ENCODE measurements at places on chromosomes 2 and 18.
A peak's percentile ranks its signal among the peaks of the same experiment; 100 is the strongest.

DNA sequence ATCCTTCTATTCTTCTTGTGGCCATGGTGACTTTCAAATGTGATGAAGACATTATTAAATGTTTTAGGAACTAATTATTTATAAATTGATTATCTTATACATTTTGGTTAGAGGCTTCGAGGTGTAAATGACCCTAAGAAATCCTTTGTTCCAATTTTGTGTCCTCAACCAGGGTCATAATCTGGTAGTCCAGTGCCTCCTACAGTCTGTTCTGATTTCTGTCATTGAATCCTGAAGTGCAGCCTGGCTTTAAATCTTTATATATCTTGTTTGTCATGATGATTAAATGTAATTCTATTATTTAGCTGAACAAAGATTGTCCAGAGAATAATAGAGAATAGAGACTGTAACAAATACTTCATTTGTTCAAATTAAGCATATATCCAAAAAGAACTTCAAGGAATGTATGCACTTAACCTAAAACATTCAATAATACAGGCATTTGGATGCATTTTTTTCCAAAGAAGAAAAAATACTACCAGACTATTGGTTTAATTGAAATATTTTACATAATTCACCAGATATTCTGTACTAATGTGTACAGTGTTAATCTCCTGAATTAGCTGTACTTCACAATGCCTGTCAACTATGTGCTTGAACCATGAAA is 89.8 kb downstream of the PRPF40A start:
- peak; percentile 12 for DNase-seq

GRCh38 chr2:35496022-35496421 is 859.6 kb upstream of the CRIM1 start:
- no peak for DNase-seq

DNA sequence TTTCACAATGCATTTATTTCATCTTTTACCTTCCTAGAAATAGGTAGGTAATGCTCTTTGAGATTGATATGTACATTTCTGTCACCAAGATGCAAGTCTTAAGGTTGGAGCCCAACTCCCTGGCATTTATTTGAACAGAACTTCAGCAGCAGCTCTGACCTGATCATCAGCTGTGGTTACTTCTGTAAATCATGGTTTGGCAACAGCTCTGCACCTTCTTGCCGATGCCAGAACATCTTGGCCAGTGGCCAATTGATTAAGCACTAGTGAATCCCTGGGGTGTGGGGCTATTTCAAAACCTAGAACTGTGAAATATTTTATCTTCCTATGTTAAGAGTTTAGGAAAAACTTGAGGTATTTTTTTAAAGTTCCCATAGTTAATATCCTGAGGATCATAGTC is 124.8 kb upstream of the NYAP2 start:
- no peak for DNase-seq

GRCh38 chr18:652131-652530 is 5.3 kb upstream of the TYMS start:
- no peak for DNase-seq

DNA sequence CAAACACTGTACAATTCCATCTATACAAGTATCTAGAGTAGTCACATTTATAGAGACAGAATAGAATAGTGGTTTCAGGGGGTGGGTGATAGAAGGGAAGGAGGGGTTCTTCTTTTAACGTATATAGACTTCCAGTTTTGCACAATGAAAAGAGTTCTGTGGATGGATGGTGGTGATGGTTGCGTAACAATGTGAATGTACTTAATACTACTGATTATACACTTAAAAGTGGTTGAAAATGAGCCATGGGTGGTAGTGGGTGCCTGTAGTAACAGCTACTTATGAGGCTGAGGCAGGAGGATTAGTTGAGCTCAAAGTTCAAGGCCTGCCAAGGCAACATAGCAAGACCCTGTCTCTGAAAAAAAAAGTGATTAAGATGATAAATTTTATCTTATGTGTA is 85.8 kb downstream of the SETBP1 start:
- no peak for DNase-seq

GRCh38 chr18:79367480-79367879 is 28.2 kb upstream of the NFATC1 start:
- DNase-seq: no peak

DNA sequence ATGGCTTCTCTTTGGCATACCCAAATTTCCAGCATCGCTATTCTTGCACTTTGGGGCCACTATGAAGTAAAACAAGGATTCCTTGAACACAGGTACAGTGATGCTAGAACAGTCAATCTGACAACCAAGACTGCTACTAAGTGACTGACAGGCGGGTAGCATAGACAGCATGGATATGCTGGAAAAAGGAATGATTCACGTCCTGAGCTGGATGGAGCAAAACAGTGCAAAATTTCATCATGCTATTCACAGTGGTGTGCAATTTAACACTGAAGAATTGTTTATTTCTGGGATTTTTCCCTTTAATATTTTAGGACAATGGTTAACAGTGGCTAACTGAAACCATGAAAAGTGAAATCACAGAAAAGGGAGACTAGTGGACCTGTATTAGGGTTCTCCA is 1511.2 kb upstream of the ZEB2 start:
- DNase-seq: no peak

DNA sequence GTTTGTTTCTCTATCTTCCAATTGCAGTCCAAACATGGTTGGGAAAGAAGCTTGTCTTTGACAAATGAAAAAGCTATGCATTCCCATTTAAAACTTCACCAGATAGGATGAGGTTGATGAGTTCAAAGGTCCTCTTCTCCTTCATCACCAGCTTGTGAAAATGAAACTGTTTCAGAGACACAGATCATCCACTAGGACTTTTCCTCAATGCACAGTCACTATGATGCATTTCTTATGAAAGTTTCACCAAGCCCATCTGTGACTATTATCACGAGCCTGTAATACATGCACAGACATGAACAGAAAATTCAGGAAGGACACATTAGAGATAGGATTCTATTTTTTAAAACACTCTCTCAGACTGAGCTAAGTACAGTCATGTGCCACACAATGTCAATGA is 644.4 kb downstream of the PLCL1 start:
- DNase-seq: no peak

GRCh38 chr18:42548493-42548892 is 567.0 kb downstream of the RIT2 start:
- no peak for DNase-seq

GRCh38 chr2:166614029-166614428 is 120.0 kb upstream of the SCN7A start:
- no peak for DNase-seq

DNA sequence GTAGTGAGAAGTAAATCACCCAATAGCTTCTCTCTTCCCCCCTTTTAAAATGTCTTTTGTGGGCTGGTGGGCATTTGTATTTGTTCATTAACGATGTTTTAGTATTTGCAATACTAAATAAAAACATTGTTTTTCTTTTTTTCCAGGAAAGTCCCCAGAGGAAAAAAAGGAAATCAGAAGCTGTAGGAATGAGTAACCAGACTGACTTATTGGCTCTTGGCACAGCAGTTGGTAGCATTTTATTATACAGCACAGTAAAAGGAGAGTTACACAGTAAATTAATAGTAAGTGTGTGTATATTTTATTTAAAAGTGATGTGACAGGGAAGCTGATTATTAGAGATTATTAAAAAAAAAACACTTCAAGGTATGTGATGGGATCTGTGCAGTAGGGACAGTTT is 7.4 kb downstream of the WDR43 start:
- no peak for DNase-seq

- DNase-seq: no peak
Measured at GRCh38 chr2:23718931-23719700, 207.8 kb downstream of the ATAD2B start.

DNA sequence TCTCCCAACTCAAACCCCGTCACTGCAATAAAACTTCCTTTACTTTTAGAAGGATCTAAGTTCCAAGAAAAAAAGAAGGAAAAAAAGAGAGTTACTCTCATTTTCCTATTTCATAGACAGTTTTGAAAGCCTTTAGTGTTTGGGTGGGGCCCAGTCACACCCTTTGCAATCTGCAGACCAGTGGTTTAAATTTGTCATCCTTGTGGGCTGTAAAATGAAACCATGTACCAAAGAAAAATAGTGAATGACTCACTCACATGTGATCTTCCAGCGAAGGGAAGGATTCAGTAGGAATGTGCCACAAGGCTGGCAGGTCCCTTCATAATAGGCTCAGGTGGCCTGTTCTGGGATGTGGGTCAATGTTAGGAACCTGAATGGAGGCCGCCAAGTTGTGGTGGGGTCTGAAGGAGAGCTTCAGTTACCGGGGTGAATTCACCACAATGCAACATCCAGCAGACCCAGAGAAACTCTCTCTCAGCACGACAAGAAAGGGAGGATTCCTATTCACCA is 28.3 kb downstream of the ANXA4 start:
- peak; percentile 73 for DNase-seq

DNA sequence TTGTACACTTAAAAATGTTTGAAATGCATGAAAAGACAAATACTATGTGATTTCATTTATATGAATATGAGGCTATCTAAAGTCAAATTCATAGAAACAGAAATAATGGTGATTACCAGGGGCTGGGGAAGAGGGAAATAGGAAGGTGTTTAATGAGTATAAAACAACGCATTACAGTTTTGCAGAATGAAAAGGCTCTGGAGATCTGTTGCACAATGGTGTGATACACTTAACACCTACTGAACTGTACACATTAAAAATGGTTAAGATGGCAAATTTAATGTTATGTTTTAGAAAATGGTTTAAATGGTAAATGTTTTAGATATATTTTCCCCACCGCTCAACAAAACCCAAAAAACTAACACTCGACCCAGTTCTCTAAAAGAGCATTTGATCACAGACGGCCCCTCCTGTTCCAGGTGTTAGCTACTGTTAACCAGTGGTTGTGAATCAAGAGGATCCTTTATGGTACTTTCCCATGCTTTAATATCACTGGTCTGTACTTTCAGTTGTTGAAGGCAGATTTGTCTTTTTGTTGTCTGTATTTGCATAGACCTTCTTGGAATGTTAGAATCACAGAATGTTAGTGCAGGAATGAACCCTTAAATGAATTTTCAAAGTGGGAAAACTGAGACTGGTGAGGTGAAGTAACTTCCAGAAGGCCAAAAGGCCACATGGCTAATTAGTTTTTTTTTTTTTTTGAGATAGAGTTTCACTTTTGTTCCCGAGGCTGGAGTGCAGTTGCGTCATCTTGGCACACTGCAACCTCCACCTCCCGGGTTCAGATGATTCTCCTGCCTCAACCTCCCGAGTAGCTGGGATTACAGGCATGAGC is 10.2 kb downstream of the RAB10 start:
- DNase-seq: peak; percentile 16

- no peak for DNase-seq
Measured at GRCh38 chr2:105102963-105103421, 65.1 kb downstream of the MRPS9 start.

DNA sequence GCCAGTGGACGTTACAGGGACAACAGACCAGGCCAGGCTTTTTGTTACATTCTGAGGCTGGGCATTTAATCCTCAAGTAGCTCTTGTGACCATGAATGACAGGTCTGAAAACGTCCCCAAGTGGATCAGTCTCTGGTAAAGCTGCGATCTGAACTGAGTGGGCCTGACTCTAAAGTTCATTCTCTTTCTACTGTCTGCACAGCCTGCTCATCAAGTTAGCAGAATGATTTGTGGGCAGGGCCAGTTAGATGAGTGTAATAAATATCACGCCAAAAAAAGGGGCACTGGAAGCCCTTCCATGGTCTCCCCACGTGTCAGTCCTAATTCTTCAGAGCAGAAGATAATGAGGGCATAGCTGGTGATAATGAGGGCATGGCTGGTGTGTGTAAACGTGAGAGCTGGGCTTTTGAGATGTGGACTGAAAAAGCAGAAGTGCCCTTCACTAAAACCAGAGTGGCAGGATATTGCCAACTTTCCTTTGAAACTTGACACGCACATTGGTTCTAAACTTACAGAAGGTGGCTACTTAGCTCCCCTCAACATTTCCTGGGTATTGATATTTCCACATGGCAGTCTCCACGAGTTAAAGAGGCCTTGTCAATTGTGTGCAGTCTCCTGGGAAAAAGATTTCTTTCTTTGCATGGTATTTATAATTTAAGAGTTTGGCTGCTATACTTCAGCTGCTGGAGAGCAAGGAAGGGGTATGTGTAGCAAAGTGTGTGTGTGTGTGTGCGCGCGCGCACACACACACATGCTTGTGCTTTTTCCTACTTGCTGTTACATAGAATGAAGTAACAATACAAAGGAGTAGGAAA is 72.7 kb upstream of the LYPD6B start:
- DNase-seq: no peak

GRCh38 chr2:88114889-88115288 is 13.0 kb downstream of the FABP1 start:
- no peak for DNase-seq

- no peak for DNase-seq
Measured at GRCh38 chr2:132816234-132816633, 146.2 kb upstream of the LYPD1 start.

GRCh38 chr2:101533561-101534148 is 58.7 kb upstream of the RFX8 start:
- DNase-seq: no peak

GRCh38 chr2:20145497-20146193 is 79.3 kb downstream of the SDC1 start:
- no peak for DNase-seq

DNA sequence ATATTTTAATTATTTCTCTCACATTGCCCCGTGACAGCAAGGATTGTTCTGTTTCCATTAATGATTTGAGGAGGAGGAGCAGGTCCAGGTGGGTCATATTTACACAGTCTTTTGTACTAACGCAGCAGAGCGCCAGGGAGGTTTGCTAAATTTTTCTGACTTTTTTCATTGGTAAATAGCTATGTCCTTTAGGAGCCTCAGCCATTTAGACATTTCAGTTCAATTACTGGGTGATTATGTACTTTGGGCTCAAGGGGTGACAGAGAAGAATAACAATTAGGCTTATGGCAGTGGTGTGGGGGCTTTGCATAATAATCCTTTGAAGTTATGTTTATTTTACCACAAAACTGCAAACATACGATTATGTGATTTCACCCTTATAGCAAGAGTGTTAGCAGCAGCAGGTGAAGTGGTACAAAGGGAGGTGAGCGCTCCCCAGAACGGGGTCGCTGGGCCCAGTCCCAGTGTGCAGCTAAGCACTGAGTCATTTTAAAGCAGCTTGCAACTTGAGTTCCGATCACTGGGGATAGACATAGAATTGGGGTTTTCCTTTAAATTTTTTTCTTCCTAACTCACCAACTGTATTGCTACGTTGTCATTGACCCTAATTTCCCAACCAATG is 80.3 kb downstream of the TSHZ1 start:
- DNase-seq: no peak

- DNase-seq: no peak
Measured at GRCh38 chr2:215919624-215920243, 93.6 kb downstream of the MREG start.

- DNase-seq: no peak
Measured at GRCh38 chr18:60693426-60693825, 320.9 kb upstream of the MC4R start.

DNA sequence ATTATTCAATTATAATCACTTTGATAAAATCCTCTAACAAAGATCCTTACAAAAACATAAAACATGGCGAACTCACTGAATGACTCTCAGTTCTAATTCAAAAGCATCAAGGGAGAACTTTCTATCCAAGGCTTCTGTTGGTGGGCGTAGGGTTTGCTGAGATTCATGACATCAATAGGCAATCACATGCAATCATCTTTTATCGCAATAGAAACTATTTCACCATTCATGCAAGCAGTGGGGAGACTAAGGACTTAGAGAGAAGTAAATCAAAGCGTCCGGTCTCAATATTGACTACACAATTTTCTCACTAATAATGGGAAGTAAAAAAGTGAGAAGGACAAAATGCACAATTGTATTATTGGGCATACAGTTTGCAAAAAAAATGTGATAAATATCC is 168.7 kb downstream of the SCG2 start:
- DNase-seq: no peak

Data from immature natural killer cell (primary cell).